Skin of body (tissue), 3 donors: ENCODE measurements at places on chromosomes 7 and 10.

- no peak for DNase-seq
Observed at GRCh38 chr7:83060218-83060617, 102.5 kb downstream of the PCLO start.

- no peak for DNase-seq
Observed at GRCh38 chr10:44284198-44285084, 100.5 kb downstream of the CXCL12 start.

DNA sequence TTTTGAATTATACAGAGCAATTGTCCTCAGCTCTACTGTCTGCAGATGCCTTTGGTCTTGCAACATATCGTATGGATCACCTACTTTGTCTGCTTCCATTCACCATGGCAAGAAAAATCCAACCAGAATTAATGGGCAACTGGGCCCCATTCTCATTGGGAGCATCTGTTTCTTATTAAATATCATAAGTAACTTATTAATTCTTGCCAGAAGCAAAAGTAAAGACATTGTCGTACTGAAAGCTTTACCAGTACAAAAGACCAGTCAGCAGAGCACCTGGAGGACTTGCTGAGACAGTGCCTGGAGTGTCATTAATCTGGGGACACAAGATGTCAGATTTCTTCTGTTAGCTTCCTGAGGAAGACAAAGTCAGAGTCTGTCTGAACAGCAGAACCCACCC lies 404.5 kb downstream of the INHBA start:
- DNase-seq = no peak

- DNase-seq = no peak
Observed at GRCh38 chr7:64849250-64849923, 53.7 kb upstream of the ZNF273 start.

DNA sequence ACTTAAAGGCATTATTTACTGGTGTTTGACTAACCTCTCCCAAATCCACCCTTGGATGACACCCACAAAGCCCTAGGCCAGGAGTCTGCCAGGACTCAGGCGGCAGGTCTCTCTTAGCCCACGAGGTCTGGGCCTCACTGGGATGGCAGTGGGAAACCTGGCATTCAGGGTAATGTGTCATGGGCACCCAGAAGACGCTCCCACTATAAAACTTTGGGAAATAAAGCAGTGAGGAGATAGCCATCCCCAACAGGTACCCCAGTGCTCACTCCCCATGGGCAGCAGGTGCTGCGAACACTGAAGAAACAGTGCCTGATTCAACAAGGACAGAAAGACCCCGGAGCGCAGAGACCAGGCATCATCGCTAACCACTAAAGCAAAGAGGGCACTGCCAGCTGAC lies 14.4 kb upstream of the PTPRN2 start:
- no peak for DNase-seq

GRCh38 chr7:22879280-22879679 lies 56.6 kb upstream of the TOMM7 start:
- no peak for DNase-seq

GRCh38 chr7:137801003-137801402 lies 45.8 kb downstream of the DGKI start:
- no peak for DNase-seq

GRCh38 chr10:99297033-99297432 lies 32.1 kb upstream of the CNNM1 start:
- no peak for DNase-seq

- DNase-seq = no peak
Observed at GRCh38 chr10:59550061-59550460, 159.6 kb downstream of the SLC16A9 start.

DNA sequence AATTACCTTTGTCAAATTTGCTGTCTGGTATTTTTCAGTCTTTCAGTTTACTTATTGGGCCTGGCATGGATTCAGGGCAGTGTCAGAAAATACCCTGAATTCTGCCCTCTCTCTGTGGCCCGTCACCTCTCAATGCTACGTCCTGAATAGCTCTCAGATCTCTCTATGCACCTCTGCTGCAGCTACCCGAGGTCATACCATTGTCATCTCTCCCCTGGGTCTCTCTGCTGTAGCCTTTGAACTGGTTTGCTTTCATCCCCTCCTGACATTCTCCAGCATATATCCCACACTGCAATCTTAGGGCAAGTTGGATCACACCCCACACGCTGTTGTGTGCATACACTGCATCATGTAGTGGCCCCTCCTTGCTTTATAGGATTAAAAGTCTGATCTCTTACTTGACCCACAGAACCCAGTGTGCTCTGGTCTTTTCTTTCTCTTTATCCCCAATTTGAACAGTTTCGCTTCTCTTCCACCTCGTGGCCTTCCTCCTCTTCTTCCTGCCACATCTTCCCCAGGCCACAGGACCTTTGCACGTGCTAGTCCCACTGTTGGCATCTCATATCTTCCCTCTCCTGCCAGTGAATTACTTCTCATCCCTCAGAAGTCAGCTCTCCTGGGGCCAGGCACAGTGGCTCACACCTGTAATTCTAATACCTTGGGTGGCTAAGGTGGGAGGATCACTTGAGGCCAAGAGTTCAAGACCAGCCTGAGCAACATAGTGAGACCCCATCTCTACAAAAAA lies 372.9 kb downstream of the GALNT17 start:
- no peak for DNase-seq

DNA sequence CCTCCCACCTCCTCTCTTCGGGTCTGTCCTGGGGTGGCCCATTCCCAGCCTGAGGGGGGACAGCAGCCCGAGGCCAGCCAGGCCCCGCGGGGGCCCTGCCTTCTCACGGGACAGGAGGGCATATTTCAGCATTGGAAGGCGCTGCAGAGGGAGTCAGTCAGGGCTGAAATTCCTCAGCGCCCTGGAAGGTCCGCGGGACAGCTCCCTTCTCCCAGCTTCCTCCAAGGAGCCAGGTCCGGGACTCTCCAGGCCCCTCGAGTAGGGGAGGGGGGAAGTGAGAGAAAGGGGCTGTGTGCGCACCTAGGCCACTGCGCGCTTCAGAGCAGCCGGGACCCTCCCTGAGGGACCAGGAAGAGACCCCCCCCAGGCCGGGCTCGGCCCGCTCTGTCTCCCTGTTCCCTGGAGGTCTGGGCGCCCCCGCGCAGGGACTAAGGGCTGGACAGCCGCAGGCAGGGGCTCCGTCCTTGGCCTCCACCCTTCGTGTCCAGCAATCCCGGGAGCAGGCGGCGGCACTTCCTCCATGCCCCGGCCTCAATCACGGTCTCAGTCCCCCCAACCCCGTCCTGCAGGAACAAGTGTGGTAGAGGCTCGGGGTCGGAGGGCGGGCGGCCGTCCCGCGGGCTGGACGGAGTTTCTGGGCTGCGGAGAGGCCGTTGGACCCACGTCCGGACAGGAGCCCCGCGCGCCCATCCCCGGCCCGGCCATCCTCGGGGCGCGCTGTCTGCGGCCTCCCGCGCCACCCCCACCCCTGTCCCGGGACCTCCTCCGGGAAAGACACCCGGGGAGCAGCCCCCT lies 6.0 kb upstream of the ELFN1 start:
- no peak for DNase-seq

GRCh38 chr7:148191391-148192065 lies 399.0 kb upstream of the C7orf33 start:
- no peak for DNase-seq

DNA sequence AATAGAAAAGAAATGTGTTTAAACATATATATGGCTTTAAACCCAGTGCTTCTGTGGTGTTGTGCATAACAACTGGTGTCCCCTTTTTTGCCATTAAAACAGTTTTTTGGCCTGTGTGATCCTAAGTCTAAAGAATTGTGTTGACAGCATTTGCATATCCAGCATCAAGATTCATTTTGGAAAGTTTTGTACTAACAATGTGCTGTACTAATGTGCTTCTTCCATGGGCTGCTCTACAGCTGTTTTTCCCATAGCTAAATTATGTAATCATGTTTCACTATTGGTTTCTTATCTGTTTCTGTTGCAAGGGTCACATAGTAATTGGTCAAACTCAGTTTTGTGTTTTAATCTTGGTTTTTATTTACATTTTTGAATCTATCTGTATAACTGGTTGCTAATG lies 5.5 kb downstream of the CNNM2 start:
- DNase-seq = no peak

GRCh38 chr10:61901829-61902444 lies 438 bp downstream of the ARID5B start:
- peak; percentile 72 for DNase-seq

DNA sequence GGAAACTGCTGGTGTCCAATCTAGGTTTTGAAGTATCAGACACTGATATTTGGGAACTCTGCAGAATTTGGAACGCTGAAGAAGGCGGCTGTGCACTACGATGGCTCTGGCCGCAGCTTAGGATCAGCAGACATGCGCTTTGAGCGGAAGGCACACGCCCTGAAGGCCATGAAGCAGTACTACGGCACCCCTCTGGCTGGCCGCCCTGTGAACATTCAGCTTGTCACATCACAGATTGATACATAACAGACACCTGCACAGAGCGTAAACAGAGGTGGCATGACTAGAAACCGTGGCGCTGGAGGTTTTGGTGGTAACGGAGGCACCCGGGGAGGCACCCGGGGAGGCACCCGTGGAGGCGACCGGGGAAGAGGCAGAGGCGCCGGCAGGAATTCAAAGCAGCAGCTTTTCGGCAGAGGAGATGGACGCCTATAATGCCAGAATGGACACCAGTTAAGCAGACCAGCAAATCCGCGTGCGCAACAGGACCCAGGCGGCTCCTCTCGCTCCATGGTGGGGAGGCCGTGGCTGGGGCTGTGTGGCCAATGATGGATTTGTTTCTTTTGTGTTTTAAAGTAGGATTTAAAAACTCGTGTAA lies 22.2 kb upstream of the CCL24 start:
- no peak for DNase-seq
